ENCODE measurements at places on chromosomes 5 and 9. TPM values are rescaled to one million over a fixed set of nuclear protein-coding genes. Genes with fewer than 3 reads are reported as not detected.

GRCh38 chr9:112061152-112061740 is 113.9 kb downstream of the SUSD1 start:
- DNase-seq: peak; percentile 98

GRCh38 chr9:11128156-11128555 is 515.4 kb upstream of the PTPRD start:
- no peak for DNase-seq

DNA sequence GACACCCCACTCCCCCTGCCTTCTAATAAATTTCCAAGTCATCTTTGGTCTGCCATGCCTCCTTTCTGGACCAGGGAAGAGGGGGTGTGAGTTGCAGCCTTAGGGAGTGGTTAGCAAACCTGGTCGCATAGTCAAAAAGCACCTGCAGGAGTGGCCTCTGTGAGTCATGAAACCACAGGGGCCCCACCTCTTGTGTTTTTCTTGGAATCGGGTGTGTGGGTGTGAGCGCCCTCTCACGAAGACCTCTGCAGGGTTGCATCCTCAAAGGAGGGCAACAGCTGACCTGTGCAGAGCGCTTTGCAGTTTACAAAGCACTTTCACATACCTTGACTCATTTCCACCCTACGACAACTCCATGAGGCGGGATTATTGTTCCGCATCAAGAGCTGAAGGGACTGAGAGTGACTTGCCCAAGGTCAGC is 36.8 kb upstream of the TEX48 start:
- peak; percentile 49 for DNase-seq

GRCh38 chr9:37729499-37729898 is 24.1 kb upstream of the TRMT10B start:
- no peak for DNase-seq

Gene CFAP157
- total RNA-seq: not detected

- DNase-seq: peak; percentile 82
Measured at GRCh38 chr9:33813712-33814641, 3.0 kb upstream of the UBE2R2 start.

DNA sequence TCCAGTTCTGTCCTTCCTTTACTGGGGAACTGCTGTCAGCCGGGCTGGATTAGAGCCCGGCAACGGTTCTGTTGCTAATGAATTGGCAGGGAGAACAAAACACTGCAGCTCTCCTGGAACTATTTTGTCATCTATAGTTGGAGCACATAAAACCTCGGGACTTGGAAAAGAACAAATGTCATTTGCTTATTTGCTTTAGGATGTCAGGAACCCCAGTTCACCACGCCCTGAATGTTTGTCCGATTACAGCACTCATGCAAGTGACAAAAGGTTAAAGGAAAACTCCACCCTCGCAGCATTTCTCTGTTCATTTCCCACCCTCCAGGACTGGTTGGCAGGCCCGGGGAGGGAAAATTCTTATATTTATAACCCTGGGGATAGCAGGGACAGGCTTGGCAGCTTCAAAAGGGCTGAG is 66.4 kb upstream of the PLPP1 start:
- peak; percentile 96 for DNase-seq

Gene CCDC187
- total RNA-seq: not detected

GRCh38 chr5:135391869-135392255 is 7.2 kb downstream of the MACROH2A1 start:
- no peak for DNase-seq

GRCh38 chr9:20364959-20365358 is 257.3 kb downstream of the MLLT3 start:
- DNase-seq: no peak

DNA sequence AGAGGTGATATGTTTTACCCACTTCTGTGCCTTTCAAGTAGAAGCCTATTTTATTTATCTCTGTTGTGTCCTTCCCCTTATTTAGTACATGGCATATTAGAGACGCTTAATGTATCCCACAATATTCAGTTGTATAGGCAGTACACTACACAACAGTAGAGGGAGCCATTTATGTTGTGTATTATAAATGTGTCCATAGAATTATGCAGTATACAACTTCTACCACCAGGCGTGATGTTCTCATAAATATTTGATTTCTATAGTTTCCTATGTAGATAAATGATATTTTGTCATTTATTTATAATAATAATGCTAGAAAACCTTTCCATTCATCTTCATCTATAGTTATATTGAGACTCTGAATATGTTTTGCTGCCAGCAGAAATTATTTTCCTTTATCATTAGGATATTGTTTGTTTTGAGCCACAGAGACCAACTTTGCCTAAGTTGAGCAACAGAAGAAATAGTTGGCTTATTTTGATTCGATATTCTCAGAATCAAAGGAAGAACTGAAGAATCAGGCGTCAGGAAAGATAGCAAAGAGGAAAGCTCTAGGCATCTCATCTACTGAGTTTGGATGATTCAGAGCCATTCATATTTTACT is 81.7 kb downstream of the ADAMTS19 start:
- peak; percentile 26 for DNase-seq

DNA sequence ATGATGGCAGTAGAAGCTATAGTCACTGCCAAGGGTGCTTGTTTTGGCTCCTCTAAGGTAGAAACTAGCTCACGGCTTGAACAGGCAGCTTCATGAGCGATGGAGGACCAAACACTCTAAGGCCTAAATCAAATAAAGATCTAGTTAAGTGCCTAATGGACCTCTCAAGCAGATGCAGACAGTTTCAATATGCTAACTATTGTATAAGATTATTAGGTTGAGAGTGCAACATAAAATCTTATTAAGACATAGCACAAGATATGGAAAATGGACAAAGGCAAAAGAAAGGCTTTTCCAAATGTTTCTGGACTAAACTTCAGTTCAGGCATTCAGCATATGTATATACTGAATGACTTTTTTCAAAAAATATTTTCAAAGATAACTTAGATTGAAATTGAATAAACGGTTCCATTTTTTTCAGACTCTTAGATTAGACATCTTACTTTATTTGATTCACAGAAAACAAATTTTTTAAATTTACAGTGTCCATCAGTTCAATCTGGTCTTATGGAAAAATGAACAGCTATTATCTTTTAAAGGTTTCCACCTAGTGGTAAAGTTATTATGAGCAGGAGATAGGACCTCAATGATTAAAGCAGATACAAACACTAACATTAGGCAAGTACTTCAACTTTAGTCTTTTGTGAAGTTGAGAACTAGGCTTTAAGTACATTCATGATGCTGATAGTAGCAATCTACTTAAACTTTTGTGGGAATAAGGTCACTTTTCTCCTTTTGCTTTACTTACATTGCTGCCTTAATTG is 1167.7 kb downstream of the MAT2B start:
- peak; percentile 16 for DNase-seq

GRCh38 chr5:63960646-63961045 is 1.6 kb downstream of the HTR1A start:
- no peak for DNase-seq

DNA sequence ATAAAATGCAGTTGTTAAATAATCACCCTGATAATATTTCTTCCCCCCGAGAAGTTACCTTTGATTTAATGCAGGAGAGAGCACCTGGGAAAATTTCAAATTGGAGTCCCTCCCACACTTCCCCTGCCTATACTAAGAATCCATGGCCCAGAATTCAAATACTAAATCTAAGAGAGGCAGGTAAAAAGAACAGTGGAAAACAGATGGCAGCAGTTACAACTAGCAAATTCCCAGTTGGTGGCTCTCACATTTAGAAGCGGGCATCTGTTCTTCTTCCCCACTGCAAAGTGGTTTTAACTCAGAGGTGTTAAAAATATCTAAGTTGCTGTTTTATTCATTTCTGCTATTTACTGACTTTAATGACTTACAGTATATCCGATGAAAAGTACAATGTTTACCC is 210.4 kb upstream of the ELAVL2 start:
- DNase-seq: no peak

GRCh38 chr9:113578882-113579282 is 115.4 kb downstream of the RGS3 start:
- DNase-seq: peak; percentile 99

DNA sequence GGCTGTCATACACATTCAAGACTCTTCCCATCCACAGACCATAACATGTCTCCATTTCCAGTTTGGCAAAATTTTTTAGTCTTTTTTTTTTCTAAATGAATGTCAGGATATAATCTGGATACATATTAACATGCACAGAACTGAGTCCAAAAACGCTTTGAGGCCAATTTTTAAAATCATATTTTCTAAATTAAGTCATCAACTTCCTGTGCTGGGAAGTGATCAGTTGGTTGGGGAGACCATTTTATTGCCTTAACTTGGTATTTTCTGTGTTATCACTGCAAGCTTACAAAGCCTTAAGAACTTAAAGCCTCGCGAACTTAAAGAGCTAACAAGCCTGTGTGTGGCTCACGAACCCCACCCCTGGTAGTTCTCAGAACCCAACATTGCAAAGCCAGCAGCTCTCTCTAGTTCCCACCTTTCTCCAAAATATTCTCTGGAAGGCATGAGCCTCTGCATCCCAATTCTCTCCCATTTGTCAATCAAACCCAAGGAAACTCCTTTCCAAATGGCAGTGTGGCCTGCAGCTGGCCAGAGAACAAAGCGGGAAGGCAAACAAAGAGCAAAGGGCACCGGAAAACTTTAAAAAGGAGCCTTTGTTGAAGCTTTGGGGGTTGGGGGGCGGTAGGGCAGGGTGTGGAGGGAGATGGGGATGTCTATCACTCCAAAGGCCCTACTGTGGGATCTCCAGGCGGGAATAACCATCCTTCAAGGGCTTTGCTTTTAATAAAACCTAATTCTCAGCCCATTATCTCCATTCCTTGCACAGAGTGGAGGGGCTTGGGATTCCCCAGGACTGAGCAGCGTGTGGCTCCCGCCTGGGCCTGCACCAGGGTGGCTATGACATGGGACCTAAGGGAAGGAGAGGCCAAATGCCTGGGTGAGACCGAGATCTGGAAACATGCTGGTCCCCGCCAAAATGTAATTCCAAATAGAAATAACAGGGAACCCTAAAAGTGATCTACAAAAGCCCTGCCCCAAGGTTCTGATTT is 65.0 kb downstream of the ROR2 start:
- no peak for DNase-seq

DNA sequence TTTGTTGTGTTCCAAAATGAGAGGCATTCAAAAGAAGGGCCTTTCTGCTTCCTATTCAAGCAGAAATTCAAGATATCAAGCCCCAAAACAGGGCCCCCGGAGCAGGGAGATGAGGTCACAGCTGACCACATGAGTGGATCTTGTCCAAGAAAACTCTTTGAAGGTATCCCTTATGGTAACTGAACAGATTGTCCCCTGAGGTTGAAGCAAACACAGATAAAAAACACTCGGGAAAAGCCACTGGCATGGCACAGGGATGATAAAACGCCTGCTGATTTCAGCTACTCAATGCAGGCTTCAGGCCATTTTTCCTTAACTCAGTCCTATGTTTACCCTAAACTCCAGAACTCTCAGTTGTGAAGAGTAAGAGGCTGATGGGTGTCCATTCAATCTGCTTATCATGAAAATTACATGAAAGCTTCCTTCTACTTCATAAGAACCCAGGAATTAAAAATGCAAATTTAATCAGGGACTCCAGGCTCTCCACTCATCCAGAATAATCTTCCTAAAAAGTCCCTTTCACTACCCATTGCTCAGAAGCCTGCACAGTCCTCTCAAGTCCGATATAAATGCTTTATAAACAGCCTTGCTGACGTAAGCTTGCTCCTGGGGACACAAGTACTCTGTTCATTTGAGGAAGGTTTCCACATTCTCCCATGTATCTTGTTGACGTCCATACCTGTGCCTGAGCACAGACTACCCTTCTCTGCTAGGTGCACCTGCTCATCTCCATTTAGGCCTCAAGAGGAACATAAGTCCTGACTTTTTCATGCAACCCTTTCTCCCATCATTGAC is 35.9 kb upstream of the SLC1A3 start:
- peak; percentile 51 for DNase-seq

DNA sequence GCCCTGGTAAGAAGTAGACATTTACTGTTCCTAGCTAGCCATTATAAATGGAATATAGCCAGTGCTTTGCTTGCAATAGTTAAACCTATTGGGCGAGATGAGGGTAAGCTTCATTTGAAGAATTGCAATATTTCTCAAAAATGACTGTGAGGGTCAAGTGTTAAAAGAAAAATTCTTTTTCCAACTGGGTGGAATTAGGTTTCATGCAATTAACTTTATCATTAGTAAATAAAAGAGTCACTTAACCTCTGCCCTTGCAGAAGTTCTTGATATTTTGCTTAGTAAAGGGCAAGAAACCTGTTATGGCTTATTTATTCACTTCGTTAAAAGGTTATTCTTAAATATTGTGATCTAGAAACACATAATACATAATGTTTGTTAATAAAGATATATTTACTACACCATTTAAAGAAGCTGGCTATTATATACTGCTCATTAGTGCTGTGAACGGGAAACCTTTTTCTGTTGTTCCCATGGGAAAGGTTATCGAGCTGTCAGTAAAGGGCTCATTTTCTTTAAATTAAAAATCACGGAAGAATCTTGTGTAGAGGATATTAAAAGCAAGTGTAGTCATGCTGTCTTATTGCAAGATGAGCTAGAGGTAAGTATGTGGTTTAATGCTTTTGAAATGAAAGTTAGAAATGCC is 370.5 kb downstream of the CSNK1G3 start:
- no peak for DNase-seq

GRCh38 chr5:40555886-40556285 is 123.8 kb upstream of the PTGER4 start:
- no peak for DNase-seq

GRCh38 chr9:127862075-127863011 is 7.9 kb upstream of the ENG start:
- DNase-seq: no peak

Measured in H4 (cell line).